ENCODE measurements at places on chromosomes 7 and 10. TPM values are rescaled to one million over a fixed set of nuclear protein-coding genes. Genes with fewer than 3 reads are reported as not detected.

GRCh38 chr7:132418840-132419239 lies 157.4 kb downstream of the PLXNA4 start:
- DNase-seq: no peak
- no peaks in the 10 kb centered on the region for H3K27me3 ChIP-seq
- H3K36me3 ChIP-seq: no peaks in the 10 kb centered on the region
- no peaks in the 10 kb centered on the region for H3K4me1 ChIP-seq
- no peak overlapping the region for H3K27ac ChIP-seq
- H3K4me3 ChIP-seq: no peak overlapping the region

- peak overlapping the region; percentile 45 for H3K27ac ChIP-seq
- H3K4me3 ChIP-seq: no peak overlapping the region
- DNase-seq: no peak
- no peaks in the 10 kb centered on the region for H3K36me3 ChIP-seq
Observed at GRCh38 chr7:154675560-154675959, 327.4 kb downstream of the PAXIP1 start.

The PRSS2 gene
- not detected for total RNA-seq

The CLDN4 gene
- 0.93 TPM for total RNA-seq

The ADIRF gene
- 35.0 TPM for total RNA-seq

DNA sequence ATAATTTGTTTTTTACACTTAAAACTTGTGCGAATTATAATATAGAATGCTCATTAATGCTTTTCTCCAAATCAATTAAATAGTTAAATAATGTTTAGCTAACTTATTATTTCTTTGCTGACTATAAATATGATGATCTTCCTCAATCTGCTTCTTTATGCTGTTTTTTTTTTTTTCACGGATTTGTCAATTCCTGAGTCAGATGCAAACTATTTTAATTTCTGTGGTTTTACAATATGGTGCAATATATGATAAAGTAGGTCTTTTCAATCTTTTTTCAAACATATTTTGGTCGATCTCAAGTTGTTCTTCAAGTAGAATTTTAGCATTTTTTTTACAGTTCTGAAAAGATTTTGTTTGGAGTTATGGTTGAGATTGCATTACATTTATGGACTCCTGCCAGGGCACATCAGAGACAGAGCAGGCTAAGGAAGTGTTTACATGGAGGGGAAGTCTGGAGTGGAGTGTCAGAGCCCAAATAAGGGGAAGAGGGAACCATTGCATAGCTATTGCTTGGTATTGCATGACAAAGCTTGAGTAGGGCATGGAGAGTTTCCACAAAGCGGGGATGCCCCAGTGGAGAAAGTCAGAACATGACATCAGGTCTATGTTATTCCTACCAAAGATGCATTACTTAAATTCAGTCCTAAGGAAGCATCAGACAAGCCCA lies 204.4 kb downstream of the OTUD1 start:
- no peaks in the 10 kb centered on the region for H3K27me3 ChIP-seq
- DNase-seq: peak; percentile 14
- no peaks in the 10 kb centered on the region for H3K4me1 ChIP-seq
- H3K36me3 ChIP-seq: no peaks in the 10 kb centered on the region

- no peaks in the 10 kb centered on the region for H3K27me3 ChIP-seq
- no peak overlapping the region for H3K4me3 ChIP-seq
- no peaks in the 10 kb centered on the region for H3K4me1 ChIP-seq
- no peak overlapping the region for H3K27ac ChIP-seq
Observed at GRCh38 chr10:61757525-61758397, 95.0 kb downstream of the CABCOCO1 start.

GRCh38 chr7:88316456-88316855 lies 9.8 kb upstream of the STEAP4 start:
- no peak for DNase-seq
- peaks cover 3% of the 10 kb centered on the region for H3K4me1 ChIP-seq
- H3K36me3 ChIP-seq: no peaks in the 10 kb centered on the region
- H3K27ac ChIP-seq: no peak overlapping the region
- no peak overlapping the region for H3K4me3 ChIP-seq

Measured in testis (tissue), 5 donors.